ENCODE measurements at places on chromosomes 3 and 15.
A peak's percentile ranks its signal among the peaks of the same experiment; 100 is the strongest.

GRCh38 chr3:46913644-46914043, 36.1 kb downstream of the PTH1R start:
- peak; percentile 89 for DNase-seq

DNA sequence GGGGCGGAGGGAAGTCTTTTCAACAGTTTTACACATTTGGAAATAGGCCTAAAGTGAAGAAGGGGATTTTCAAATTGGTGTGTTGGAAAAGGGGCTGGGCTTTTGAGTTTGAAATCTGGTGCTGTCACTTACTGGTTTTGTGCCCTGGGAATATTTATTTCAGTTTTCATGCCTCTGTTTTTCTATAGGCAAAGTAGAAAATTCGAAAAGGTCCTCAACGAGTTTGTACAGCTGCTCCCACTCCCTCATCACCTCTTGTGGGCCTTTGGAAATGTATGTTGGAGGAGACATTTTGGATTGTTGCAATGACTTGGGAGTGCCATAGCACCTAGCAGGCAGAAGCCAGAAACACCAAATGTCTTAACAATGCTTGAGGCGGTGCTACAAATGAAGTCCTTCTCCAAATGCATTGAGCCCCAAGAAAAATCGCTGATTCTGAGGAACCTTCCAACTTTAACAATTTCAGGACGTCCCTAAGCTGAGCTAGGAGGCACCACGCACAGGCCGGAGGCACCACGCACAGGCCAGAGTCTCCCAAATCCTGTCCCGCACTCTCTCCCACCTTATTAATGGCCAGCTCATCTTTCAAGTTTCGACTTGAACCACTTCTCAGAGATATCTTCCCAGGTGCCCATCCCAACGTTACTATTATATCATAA, 639 bp upstream of the POLR2M start:
- no peak for DNase-seq

DNA sequence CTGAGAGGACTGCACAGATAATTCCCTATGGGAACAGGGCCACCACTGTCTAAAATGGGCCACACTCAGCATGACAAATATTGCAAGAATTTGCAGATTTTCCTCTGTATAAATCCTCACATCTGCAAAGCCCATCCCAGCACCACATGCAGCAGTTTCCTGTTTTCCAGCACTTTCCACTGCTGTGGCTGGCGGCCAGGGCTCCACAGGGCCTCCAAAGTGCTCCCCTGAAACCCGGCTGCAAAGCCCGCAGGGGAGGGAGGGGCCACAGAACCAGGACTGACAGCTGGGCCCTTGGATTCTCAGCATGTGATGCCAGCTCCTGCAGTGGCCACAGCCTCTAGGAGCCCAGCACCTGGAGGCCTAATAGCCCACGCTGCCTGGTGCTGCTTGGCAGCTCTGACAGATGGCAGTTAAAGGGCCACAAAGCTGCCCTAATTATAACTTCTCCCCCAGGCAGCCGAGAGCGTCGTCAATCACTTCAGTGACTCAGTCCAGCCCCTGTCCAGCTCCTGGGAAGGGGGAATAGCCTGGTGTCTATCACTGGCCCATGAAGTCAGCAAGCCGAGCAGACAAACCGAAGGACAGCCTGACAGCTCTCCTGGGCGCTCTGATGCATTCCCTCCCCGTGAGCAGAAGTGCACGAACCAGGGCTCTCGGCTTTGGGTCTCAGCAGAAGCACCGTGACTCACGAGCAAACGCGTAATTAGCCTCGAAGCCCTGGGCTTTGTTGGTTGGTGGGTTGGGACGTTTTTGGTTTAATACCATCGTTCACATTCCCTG, 4.7 kb downstream of the LRRC15 start:
- no peak for DNase-seq

DNA sequence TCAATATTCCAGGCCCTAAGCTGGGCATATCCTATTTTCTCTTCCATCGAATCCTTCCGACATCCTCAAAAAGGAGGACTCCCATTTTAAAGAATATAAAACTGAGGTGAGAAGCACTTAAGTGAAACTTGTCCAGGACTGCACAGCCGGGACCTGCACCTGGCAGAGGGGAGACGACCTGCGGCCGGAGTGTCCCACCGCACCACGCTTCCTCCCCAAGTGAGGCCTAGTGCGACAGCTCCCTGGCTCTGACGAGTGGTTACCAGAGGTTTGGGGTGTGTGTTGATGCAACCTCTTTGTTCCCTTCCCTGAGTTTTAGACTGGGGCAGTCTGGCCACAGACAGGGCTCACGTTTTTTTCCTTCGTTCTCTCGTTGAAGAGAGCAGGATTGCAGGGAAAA, 24.9 kb upstream of the ATP2B2 start:
- no peak for DNase-seq

GRCh38 chr3:111283165-111283564, 211.5 kb downstream of the NECTIN3 start:
- DNase-seq = no peak

DNA sequence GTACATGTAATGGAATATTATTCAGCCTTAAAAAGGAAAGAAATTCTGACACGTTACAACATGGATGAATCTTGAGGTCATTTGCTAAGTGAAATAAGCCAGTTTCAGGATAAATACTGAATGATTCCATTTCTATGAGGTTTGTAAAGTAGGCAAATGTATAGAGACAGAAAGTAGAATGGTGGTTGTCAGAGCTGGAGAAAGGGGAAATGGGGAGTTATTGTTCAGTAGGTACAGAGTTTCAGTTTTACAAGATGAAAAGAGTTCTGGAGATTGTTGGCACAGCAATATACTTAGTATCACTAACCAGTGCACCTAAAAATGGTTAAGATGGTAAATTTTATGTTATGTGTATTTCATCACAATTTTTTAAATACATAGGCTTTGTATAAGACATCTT, 60.6 kb downstream of the USP8 start:
- no peak for DNase-seq

GRCh38 chr15:43769584-43770228, 7.1 kb downstream of the ELL3 start:
- DNase-seq = peak; percentile 61
